H1 (cell line): ENCODE measurements at places on chromosomes 7 and 10. TPM values are rescaled to one million over a fixed set of nuclear protein-coding genes. Genes with fewer than 3 reads are reported as not detected.

DNA sequence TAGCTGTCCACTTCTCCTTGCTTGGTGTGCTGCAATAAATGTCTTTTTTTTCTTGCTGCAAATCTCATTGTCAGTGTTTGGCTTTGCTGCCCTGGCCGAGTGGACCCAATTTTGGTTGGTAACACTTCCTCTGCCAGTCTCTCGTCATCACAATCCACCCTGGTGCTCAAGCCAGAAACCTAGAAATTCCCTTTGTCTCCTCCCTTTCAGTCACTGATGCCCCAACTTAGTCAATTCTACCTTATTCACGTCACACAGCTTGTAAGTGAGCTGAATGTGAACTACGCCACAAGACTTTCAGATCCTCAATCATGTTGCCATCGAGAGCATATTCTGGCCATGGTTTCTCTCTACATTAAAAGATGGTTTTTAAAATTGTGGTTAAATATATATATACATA is 13.0 kb upstream of the FRA10AC1 start:
- no peak for DNase-seq

GRCh38 chr7:147833557-147833956 is 757.0 kb upstream of the C7orf33 start:
- DNase-seq = no peak

DNA sequence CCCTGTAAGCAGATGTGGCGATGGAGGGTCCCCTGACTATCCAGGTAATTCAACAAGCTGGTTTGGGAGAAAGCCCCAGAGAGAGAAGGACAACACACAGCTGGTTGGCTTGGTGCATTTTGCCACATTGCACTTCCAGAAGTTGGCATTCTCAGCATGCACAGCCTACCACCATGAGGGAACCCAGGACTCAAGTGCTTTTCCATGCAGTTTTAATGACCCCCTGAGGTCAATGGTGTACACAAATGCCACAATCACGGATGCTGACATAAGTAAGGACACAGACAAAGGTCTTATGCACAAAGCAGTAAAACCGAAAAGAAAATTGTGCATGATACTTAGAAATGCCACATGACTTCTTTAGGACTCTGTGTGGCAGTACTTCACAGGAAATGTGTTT is 645.1 kb downstream of the KCNMA1 start:
- DNase-seq = no peak

DNA sequence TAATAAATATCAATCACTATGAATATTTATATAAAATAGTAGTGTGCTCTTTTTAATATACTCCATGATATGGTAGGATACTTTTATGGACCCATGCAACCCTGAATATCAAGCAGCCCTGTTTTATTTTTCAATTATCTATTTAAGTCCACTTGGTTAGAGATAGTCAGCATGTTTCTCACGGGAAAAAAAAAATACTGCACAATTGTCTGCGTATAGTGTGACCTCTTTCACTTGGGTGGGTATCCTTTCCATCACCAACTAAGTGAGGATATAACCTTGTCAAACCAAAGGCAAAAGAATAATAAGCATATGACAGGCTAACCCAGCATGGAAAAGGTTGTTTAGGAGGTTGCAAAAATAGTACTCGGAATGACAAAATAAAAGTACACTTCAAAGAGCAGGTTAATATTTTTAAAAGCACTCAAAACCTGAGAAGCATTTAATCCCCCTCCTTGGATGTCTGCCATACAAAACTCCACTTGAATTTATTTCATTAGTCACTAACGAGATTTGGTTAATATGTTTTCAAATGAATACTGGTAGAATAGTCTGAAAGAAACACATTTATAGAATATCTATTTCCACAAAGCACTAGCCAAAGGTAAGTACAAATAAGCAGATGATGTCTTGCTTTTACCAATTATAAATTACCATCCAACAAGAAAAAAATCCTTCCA is 76.5 kb downstream of the IMMP2L start:
- no peak for DNase-seq

- no peak for DNase-seq
Measured at GRCh38 chr7:82760074-82760473, 316.5 kb upstream of the CACNA2D1 start.

- no peak for DNase-seq
Measured at GRCh38 chr7:55174456-55174855, 155.6 kb downstream of the EGFR start.

DNA sequence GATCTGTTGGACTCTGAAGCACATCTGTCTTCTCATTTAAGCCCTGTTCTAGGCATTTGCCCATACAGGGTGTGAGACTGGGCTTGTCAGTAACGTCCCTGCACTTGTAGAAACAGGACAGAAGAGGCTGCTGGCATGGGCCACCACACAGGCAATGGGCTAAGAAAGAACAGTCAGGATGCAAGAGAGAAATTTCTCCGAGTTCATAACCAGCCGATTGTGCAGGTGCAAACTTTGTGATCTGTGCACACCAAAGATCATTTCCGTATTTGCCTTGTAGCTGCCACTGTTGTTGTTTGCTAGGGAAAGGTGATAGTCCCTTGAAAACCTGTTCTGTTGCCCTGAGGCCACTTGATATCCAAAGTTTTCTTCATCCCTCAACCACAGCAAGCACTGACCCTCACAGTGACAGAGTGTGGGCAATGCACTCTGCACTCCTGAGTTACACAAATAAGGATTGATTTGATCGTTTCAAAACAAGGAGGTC is 20.3 kb downstream of the KLF6 start:
- no peak for DNase-seq

DNA sequence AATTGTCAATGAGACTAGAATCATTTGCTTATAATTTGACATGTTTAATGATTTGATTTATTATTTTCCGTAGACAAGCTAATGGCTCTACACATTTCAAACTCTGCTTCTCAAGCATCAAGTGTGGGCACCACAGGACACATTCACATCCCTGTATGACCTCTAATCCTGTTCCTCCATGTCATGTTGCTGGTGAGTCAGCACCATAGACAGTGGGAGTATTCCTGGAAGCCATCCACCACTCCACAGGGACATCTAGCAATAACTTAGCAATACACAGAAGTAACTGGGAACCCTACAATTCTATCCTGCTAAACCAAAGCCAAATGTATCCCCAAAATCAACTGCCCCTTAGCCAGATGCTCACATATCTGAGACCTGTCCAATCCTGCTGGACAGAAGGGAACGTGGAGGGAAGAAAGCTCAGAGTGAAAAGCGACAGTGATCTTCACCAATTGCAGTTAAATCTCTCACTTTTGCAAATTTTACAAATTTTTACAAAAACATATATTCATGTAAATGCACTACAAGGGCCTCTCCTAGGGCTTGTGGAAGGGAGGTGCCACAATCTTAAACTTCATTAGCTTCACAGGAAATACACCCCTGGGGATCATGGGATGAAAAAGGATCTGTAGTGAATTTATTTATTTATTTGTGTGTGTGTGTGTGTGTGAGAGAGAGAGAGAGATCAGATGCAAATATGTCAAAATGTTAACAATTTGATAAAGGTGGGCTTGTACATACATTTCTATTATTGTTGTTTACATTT is 126.5 kb downstream of the GFRA1 start:
- DNase-seq = no peak

DNA sequence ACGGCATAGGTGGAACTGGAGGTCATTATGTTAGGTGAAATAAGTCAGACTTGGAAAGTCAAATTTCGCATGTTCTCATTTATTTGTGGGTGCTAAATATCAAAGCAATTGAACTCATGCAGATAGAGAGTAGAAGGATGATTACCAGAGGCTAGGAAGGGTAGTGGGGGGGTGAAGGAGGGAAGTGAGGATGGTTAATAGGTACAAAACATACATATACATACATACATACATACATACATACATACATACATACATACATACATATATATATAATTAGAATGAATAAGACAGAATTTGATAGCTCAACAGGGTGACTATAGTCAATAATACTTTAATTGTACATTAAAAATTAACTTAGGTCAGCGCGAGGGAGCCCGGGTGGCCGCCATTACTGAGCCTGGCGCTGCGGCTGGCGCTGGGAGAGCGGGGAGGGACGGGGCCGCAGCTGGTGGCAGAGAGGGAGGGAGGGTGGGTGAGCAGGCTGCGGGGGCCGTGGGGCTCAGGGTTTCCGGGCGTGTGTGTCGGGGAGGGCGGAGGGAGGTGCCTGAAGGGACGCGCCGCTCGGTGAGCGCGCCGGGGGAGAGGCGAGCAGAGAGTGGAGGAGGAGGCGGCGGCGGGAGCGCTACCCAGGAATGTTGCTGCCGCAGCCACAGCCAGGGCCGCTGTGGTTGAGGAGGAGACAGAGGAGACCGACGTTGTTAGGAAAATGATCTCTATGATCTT is 85.8 kb upstream of the EGFR start:
- DNase-seq = peak; percentile 67

GRCh38 chr7:157771-158625 is 34.4 kb upstream of the FAM20C start:
- no peak for DNase-seq

DNA sequence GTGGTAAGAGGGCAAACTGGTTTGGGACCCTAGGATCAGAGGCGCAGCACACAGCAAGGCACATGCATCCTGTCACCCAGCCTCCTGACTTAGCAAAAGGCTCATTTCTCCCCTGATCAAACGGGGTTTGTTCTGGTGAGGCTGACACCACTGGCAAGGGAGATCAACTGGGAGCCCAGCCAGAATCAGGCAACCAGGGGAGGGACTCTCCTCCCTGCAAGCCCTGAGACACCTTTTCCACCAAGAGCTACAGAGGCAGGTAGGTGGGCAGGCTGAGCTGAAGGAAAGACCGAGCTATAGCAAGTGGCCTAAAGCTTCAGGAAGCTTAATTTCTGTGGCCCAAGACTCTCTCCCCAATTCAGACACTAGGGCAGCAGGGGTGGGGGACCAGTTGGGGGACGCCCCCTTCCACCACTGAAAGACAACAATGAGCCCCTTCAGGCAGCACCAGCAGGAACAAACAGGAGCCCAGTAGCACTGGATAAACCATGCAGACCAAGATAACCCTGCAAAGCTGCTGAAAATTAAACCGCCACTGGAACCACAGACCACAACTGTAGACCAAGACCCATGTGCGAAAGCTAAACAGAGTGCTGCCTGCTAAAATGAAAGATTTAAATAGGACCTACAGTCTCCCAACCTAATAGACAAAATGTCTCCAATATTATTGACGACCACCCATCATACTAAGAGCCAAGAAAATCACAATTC is 27.1 kb upstream of the SAR1A start:
- no peak for DNase-seq

GRCh38 chr7:25408012-25408687 is 179.9 kb upstream of the NPVF start:
- DNase-seq = no peak

DNA sequence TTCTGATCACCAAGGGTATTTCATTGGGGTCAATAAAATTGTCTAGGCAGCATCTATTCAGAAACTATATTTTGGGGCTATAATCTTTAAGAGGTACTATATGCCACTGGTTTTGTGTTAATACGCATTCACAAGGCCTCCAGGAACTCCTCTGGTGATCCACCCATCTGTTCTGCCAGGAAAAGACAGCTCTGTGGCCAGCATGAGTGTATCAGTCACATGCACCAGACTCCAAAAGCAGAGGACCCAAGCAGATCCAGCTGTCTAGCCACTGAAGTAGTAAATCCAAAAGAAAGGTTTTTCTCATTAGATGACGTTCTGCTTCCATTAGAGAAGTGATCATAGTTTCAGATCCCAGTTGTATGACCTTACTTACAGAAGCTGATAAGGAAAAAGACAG is 199.6 kb upstream of the CELF2 start:
- no peak for DNase-seq

DNA sequence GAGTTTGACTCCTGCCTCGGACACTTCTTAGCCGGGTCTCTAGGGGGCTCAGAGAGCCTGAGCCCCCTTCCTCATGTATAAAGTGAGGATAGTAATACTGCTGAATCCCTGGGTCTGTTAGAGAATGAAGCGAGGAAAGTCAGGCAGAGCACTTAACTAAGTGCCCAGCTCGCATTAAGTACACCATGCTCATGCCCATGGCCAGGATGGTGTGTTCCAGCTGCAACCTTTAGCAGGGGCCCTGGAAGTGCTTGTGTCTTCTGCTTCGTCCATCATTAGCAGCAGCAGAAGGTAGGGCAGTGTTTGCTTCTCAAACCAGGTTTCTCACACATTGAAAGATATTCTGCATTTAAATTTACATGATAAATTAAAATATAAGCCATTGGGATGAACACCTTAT is 27.3 kb upstream of the WDFY4 start:
- no peak for DNase-seq

GRCh38 chr7:141695803-141696289 is 6.1 kb downstream of the DENND11 start:
- no peak for DNase-seq

DNA sequence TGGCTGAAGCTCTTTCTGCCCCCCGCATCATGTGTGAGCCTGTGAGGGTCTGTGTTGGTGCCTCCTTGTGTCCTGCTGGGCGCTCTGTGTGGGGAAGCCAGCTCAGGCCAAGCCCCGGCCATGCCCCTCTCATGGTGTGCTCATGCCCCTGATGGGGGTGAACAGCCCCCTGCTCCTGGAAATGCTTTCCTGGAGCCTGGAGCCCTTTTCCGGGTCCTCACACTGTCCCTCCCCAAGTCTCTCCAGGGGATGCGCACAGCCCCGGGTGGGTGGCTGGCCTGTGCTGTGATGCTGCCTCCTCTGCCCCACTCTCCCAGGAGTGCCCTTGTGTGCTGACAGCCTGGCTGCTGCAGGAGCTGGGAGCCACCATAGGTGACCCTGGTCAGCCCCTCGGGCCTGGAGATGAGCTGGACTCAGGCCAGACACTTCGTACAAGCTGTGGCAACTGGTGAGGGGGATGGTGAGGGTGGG is 20.8 kb upstream of the ZNF862 start:
- DNase-seq = no peak

DNA sequence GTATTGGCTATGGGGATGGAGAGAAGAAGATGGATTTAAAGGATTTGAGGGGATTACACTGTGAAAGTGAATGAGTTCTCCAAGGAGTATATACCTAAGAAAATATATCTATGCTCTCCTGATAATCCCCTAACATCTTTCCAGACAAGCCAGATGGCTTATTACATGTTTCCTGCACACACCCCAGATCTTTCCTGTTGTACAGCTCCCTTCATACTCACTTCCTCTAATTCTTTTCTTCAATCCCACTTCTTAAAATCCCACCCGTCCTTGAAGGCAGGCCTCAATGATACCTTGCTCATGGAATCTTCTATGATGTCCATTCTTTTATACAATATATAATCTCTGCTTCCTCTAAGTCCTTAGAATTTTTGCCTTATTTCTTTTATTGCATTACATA is 317.2 kb upstream of the DGKB start:
- DNase-seq = no peak

- DNase-seq = peak; percentile 26
Measured at GRCh38 chr7:55210176-55210575, 155.0 kb upstream of the LANCL2 start.

- DNase-seq = no peak
Measured at GRCh38 chr7:150787321-150788281, 12.6 kb downstream of the TMEM176B start.

Gene RET
- 8.4 TPM in 2 replicates for total RNA-seq

Gene EIF3A
- total RNA-seq = 209 and 210 TPM in 2 replicates

Gene WNT8B
- 0.34 and 0.67 TPM in 2 replicates for total RNA-seq

Gene RASSF4
- 12.3 and 14.5 TPM in 2 replicates for total RNA-seq

Gene ITPRID1
- 0.13 and 0.47 TPM in 2 replicates for total RNA-seq

Gene YKT6
- total RNA-seq = 103 and 108 TPM in 2 replicates

Gene LIPM
- not detected in 2 replicates for total RNA-seq

Gene FAM25G
- not detected in 2 replicates for total RNA-seq
